H1 (cell line): ENCODE measurements at places on chromosomes 7 and 10.

- no peak for DNase-seq
Observed at GRCh38 chr10:75770626-75771081, 339.2 kb downstream of the LRMDA start.

DNA sequence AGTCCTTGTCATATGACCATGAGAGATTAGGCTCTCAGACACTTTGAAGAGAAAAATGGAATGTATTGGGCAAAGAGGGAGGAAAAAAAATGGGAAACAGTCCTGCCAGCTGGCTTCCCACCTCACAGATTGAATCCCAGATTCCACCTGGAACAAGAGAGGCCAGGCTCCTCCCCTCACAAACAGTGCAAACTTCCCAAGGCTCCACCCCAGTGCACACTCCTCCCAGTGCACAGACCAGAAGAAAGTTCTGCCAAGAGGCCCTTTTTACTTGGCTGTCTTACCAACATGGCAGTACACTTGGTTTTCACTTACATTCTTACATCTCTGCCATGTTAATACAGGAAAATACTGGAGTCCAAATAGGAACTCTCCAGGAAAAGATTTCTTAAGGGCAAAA is 202.3 kb downstream of the AHR start:
- no peak for DNase-seq

DNA sequence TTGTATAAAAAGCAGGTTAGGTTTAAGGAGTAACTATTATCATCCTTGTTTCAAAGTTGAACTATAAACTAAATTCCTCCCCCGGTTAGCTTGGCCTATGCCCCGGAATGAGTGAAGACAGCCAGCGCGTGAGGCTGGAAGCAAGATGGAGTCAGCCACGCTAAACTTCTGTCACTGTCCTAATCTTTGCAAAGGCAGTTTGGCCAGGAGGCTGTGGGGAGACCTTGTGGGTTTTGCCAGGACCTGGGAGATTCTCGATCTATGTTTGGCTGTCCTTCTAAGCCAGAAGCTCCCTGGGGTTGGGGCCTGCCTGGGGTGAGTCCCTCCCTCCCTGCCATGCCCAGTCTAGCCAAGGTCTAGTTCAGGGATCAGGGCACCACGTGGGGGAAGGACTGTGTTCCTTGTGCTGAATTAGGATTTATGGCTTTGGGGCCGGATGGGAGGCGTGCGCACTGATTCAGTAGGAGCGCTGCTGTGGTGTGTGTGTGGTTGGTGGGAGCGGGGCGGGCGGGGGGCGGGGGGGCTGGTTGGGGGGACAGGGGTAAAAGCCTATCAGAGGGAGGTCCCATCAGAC is 871 bp upstream of the GTF2IRD1 start:
- DNase-seq, result no peak

DNA sequence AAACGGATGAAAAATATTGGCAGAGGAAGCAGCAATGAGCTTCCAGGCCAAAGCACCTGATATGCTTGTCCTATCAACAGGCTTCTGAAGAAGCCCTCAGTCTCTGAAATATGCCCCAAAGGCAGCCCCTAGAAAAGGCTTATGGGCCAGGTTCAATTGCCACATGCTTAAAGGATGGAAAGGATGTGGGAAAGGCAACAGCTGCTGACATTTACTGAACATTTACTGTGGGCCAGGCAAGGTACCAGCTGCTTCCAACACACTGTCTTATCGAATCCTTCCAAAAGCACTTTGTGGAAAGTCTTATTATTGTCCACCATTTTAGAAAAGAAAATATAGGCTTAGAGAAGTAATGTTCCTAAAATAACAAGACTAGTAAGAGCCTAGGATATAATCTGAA is 56.5 kb downstream of the DOCK4 start:
- no peak for DNase-seq

- DNase-seq, result no peak
Observed at GRCh38 chr7:136874393-136875032, 6.1 kb downstream of the CHRM2 start.

GRCh38 chr7:50037086-50037485 is 56.0 kb downstream of the ZPBP start:
- no peak for DNase-seq

GRCh38 chr10:51599647-51600046 is 99.7 kb downstream of the CSTF2T start:
- DNase-seq, result no peak

- no peak for DNase-seq
Observed at GRCh38 chr7:110944966-110945644, 145.8 kb upstream of the LRRN3 start.

DNA sequence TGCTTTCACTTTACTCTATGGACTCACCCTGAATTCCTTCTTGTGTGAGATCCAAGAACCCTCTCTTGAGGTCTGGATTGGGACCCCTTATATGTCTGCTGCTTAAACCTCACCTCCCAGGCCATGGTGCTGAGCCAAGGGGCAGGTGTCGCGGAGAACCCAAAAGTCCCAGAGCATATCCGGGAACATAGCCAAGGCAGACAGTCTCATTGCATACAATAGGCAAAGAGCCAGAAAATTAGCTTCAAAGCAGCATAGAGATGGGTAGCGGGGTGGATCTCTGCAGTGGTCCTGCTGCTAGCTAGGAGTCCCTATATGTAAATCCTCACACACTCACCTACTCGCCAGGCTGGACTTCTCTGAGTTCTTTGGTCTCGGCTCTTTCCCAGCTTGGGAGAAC is 5.5 kb downstream of the CCL24 start:
- DNase-seq, result no peak

DNA sequence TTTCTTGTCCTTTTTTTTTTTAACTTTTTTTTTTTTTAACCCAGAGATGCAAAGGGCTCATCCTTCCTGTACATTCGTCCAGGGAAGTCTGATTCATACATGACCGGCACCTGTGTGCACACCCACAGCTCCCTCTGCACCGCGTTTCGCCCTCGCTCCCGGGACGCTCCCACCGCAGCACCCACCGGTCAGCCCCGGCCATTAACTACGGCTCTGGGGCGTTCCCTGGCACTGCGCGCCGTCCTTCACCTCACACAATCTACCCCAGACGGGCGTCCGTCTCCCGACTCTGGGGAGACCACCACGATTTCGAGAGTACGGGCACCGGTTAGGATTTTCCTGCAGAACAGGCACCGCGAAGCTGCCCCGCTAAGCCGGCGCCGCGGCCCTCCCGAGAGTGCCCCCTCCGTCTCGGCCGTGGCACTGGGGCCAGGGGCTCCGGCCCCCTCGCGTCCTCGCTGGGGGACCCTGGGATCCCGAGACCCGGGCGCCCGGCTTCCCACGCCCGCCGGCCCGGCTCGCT is 452 bp downstream of the ATE1 start:
- DNase-seq, result no peak

- DNase-seq, result no peak
Observed at GRCh38 chr7:81206667-81207360, 288.0 kb upstream of the SEMA3C start.

DNA sequence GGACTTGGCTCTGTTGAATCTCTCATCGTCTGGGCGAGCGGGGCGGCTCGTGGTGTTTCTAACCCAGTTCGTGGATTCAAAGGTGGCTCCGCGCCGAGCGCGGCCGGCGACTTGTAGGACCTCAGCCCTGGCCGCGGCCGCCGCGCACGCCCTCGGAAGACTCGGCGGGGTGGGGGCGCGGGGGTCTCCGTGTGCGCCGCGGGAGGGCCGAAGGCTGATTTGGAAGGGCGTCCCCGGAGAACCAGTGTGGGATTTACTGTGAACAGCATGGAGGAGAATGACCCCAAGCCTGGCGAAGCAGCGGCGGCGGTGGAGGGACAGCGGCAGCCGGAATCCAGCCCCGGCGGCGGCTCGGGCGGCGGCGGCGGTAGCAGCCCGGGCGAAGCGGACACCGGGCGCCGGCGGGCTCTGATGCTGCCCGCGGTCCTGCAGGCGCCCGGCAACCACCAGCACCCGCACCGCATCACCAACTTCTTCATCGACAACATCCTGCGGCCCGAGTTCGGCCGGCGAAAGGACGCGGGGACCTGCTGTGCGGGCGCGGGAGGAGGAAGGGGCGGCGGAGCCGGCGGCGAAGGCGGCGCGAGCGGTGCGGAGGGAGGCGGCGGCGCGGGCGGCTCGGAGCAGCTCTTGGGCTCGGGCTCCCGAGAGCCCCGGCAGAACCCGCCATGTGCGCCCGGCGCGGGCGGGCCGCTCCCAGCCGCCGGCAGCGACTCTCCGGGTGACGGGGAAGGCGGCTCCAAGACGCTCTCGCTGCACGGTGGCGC is at the start of gene EN2:
TSS of gene EN2 (plus strand) at position 19 of the 767 bp plus-strand sequence. CDS start at position 268, 249 bp downstream.
- DNase-seq, result no peak

DNA sequence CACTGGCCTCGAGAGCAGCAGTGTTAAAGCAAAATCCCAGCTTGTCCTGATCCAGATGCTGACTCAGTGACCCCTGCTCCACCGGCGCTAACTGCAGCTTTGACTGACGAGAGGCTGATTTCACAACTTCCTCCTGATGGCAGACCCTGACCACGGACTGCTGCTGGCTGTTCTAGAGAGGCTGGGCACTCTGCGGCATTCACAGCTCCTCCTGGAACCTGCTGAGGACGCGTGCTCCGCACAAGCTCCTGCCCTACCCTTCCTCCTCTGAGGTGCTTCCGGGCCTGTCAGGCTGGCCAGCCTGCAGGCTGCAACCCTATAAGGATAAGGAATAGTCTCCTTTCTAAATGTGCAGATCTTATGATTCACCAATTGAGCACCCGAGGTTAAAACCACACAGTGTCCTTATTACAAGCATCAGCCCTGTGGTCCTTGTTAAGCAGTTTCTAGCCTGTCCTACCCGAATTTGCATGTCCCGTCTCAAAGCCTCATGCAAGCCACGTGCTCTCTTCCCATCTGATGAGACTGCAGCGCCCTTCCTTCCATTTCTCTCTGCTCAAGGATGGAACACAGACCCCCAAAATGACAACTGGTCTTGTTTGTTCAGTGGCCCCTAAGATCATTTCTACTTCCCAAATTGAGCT is 35.5 kb upstream of the NCAPG2 start:
- DNase-seq, result no peak

DNA sequence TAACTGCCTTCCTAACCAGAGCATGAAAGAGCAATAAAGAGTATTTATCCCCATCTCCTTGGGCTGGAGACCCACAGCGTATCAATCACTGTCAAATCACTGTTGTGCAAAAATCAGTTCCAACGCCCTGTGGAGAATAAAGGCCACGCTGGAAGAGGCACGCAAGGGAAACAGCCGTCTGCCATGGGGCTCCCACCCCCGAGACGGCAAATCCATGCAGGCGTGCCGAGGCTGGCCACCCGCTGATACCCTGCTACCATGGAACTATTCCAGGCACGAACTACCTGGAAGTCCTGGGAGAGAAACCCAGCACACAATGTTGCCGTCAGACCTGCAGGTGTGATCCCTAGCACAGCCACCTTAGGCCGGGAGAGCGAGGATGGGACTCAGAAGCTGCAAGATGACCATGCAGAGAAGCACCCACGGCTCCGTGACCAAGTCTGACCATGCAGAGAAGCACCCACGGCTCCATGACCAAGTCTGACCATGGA is 185.3 kb downstream of the DIP2C start:
- no peak for DNase-seq

DNA sequence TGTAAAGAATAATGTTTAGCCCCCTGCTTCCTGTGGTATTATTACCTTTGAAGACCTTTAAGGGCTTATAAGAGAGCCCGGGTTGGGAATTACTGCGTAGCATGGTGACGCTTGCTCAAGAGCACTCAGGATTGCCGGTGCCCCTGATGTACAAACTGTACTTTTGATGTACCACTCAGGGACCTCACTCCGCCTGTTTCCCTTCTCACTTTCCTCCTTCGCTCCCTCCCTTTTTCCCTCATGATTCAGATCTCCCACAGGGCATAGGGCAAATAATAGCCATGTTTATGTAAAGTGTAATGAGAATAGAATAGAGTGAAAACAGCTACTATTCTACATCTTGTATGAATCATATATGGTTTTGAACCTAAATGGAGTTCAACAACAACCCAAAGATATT is 77.8 kb upstream of the PDCD4 start:
- no peak for DNase-seq

DNA sequence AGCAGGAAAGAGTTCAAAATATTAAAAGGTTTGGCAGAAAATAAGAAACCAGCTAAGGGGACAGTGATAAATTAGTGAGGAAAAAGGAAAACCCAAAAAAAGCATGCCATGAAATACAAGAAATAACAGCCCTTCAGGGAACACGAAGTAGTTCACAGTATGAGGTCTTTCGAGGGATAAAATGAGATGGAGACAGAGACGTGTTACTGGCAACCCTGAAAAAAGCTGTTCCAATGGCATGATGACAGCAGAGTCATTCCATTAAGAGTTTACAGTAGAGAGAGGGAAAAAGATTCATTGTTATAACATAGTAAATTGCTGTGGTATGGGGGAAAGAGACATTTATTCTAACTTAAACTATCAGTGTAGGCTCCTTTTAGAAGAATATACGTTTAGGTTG is 391.2 kb downstream of the ANKRD7 start:
- DNase-seq, result no peak

GRCh38 chr7:74290553-74290950 is 1.3 kb downstream of the CLIP2 start:
- no peak for DNase-seq

DNA sequence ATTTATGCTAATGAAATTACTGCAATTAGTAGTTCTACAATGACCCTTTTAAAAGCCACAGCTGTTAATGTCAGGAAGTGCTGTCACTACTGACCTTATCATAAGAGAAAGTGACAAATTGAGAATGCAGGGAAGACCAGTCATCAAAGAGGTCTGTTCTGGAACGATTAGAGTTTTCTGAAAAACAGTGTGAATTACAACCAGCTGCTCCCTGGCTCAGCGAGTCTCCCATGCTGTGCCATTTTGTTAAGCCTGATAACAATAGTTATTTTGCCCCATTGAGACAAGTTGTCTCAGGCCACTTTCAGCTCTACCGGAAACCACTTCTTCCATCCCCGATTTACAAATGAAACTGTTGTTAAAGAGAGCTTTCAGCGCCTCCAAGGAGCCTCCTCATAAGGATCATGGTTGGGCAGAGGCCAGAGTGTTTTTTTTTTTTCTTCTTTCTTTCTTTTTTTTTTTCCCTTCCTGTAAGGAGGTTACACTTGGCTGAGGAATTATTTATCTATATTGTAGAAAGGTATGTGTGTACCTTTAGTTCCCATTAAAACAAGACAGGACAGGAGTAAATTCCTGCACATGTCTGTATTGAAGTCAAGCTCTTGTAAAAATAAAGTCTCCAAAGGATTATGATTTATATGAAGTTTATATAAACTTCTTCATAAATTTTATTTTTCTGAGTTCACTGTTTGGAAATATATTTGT is 173.6 kb downstream of the CDCA7L start:
- DNase-seq, result no peak

DNA sequence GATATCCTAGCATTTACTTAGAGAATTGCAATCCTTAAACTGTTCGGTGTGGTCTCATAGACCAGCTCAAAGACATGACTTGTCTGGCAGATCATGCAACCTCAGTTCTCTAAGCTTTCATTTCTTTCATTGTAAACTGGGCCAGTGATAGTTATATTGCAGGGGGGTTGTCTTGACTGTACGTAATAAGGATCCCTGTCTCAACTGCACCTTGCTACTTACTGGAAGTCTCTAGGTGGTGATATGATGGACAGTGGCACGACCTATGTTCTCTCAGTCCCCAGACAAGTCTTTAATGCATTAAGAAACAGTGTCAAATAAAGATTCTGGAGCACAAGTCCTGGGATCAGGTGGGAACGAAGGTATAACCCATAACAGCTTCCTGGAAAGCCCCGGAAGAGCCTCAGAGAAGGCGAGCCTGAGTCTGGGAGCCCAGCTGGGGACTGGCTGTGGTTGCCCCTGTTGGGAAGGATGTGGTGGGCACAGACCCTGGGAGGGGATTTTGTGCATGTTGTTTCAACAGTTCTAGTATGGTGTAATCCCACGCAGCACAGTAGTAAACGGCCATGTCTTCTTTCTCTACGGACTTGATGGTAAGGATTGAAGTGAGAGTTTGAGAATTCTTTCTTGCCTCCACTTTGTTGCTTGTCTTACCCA is 26.0 kb upstream of the TARP start:
- no peak for DNase-seq

GRCh38 chr10:24849051-24849450 is 103.4 kb downstream of the PRTFDC1 start:
- DNase-seq, result no peak
